ENCODE measurements at places on chromosomes 1 and 21.

GRCh38 chr21:21109736-21110135, 111.5 kb downstream of the NCAM2 start:
- no peak for DNase-seq

GRCh38 chr1:233427907-233428306, 100.4 kb downstream of the MAP3K21 start:
- no peak for DNase-seq

DNA sequence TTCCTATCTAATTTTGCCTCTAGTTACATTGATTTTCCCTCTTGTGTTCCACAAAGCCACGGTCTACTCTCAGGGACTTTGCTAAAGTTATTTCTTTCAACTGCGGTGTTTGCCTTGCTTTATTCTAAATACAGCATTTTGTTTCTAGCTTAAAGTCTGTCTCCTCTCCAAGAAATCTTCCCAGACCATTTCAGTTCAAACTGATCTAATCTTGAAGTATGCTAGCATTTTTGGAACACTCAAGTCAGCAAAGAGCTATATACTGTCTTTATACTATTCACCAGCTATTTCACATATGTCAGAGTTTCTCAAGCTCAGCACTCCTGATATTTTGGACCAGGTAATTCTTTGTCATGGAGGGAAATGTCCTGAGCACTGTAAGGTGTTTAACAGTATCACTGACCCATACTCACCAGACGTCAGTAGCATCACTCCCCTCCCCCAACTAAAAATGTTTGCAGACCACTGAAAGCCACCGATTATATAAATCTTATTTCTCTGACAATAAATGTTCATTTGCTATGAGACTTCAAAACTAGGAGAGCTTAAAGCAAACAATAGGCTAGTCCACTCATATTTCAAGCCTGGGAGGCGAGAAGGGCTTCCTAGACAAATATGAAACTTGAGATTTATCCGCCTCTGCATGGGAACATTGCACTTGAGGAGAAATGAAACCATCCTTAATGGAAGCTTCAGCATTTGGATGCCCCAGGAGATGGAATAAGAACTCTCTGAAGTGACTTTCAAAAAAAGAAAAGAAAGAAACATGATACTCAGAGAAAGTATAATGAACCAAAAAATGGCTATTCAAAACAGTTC, 81.1 kb downstream of the KIAA0319L start:
- no peak for DNase-seq

DNA sequence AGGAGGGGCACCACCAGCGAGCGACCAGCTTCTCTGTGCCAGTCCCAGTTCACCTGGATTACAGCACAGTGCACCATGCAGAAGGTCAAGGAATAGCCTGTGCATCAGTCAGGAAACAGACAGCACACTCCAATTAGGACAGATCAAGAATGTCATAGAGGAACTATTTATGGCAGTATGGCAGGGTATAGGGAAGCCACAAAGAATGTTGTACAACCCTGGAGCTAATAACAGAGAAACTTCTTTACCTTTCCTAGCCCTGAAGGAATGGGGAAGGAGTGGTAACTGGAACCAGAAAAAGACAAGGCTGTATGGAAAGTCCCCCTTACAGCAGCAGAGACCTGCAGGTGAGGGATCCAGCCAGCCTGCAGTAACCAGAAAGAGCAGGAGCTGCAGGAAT, 87.8 kb upstream of the USP24 start:
- no peak for DNase-seq

- DNase-seq = peak; percentile 29
These were observed 29.4 kb upstream of the SLC26A9 start for GRCh38 chr1:205972491-205973168.

- no peak for DNase-seq
These were observed 3.7 kb downstream of the IGSF3 start for GRCh38 chr1:116663821-116664220.

DNA sequence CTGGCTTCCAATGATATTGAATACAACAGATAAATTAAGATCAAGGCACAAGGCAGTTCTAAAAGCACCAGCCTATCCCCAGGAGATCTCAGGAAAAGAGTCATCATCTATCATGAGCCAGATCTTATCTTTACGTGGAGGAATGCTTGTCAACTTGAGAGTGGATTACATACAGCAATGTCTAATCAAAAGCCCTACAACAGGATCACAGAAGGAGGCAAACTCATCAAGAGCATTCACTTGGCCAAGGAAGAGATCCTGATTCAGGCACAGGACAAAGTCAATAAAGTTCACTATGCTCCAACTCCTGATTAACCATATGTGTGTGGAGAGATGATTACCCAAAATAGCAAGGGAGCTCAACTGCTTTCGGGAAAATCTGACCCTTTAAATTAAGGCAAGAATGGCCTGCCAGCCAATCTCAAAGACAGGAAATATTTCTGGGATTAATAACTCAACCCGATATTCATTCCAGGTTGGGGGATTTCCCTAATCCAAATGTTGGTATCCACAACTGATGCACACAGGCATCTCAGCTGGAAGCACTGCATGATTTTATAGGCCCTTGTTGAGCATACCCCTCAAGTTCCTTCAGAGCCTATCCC, 33.7 kb downstream of the TBX15 start:
- no peak for DNase-seq

- no peak for DNase-seq
These were observed 124.2 kb downstream of the RUNX1 start for GRCh38 chr21:34924771-34925419.

- DNase-seq = no peak
These were observed 14.7 kb upstream of the CITED4 start for GRCh38 chr1:40876891-40877290.

DNA sequence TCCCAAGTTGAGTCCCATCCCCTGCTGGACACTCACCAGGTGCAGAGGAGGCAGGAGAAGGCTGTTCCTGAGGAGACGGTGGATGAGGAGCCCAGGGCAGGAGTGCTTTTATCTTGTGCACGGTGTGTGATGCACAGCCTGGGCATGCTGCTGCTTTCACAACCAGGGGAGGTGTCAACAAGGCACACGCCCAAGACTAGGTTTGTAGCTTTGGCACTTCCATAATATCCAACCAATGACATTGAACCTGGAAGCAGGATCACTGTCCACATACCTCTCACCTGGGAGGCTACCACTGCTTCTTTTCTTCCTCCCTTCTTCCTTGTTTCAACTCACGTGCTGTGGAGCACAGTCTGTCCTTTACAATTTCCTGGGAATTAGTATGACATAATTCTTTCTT, at the start of gene LCE3D:
TSS of gene LCE3D (minus strand) at position 84 of the 400 bp plus-strand sequence. CDS start 580 bp downstream, outside the sequence.
- DNase-seq = no peak

DNA sequence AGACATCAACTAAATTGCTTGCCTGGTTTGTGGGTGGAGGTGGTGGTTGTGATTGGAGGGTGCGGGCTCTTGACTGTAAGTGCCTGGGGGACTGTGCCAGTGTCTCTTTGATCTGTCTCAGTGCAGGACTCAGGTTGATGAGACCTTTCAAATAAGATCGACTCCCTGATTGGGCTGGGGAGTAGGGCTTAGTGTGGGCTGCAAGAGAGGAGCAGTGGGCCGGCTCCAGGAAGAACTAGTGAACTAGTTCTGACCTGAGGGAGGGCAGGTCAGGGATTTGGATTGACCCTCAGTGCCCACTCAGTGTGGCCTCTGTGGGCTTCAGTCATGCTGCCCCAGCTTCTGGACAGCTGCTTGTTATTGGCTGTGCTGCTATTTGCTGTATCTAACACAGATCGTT, 130.6 kb upstream of the CACNA1E start:
- no peak for DNase-seq

All from NCI-H82 (cell line).